PC-9 (cell line): ENCODE measurements at places on chromosomes 3 and 15. TPM values are rescaled to one million over a fixed set of nuclear protein-coding genes. Genes with fewer than 3 reads are reported as not detected.

FEZF2 gene
- total RNA-seq: not detected in 2 replicates

DNA sequence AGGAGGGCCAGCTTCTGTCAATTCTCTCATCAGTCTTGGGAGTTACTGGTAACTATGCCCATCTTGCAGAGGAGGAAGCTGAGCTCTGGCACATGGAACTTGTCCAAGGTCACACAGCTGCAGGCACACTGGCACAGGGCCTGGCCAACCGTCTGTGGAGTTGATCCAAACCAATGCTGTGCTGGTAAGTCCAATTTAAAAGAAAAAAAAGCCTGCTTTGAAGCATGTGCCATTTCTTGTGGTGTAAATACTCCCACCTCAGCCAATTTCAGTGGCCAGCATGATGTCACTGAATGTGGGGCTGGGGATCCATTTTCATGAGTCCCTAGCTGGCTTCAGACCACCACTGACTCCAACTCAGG lies 83.4 kb downstream of the CHSY1 start:
- H3K27ac ChIP-seq: no peak overlapping the region
- H3K4me1 ChIP-seq: peaks cover 11% of the 10 kb centered on the region; the same call in 1 of the 2 replicates
- H3K4me3 ChIP-seq: no peak overlapping the region
- DNase-seq: no peak

ZNF80 gene
- not detected in 2 replicates for total RNA-seq

DNA sequence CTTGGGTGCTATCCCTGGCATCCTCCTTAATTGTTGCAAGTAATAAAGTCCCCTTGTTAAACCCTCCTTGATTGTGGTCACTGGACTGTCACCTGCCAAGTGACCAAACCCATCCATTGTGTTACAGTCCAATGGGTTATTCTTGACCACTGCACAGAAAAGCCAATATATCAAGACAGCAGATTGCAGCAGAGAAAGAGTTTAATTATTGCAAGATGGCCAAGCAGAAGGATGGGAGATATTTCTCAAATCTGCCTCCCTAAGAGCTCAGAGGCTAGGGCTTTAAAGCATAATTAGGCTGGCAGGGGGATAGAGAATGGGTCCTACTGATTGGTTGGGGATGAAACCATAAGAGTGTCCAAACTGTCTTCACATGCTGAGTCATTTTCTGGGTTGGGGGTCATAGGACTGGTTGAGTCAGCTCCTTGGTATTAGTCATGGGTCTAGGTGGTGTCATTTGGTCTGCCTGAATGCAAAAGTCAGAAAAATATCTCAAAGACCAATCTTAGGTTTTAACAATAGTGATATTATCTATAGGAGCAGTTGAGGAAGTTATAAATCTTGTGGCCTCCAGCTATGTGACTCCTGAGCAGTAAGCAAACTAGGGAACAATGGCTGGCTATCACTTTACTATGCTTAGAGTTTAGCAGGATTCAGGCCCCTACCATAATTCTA lies 19.1 kb upstream of the XYLB start:
- peak overlapping the region; percentile 70 for H3K27ac ChIP-seq
- DNase-seq: peak; percentile 14
- no peak overlapping the region for H3K4me3 ChIP-seq
- H3K4me1 ChIP-seq: peaks cover 11% of the 10 kb centered on the region
- no peaks in the 10 kb centered on the region for H3K36me3 ChIP-seq

GRCh38 chr3:179809639-179810038 lies 156.8 kb downstream of the USP13 start:
- H3K4me1 ChIP-seq: no peaks in the 10 kb centered on the region
- no peak overlapping the region for H3K27ac ChIP-seq
- no peaks in the 10 kb centered on the region for H3K27me3 ChIP-seq
- DNase-seq: no peak
- no peak overlapping the region for H3K4me3 ChIP-seq

DNA sequence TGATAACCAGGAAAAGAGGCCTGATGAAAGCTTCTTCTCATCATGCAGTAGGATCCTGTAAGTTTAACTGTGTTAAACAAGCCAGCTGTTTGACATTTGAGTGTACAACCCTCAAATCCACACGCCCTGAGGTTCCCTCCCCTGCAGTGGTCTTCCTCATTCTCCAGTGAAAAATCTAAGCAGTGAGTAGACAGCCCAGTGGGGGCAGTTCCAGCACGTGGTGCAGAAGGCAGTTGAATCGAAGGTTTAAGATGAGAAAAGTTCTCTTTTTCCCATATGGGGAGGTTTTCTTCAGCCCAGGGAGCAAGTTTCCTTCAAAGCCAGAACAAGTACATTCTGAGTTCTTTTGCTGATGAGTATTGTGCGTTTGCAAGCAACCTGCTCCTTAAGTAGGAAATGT lies 174.5 kb downstream of the NR2F2 start:
- no peaks in the 10 kb centered on the region for H3K4me1 ChIP-seq
- peaks cover 46% of the 10 kb centered on the region for H3K27me3 ChIP-seq
- no peak overlapping the region for H3K4me3 ChIP-seq
- H3K36me3 ChIP-seq: no peaks in the 10 kb centered on the region
- no peak overlapping the region for H3K27ac ChIP-seq

- H3K27me3 ChIP-seq: no peaks in the 10 kb centered on the region
- no peak for DNase-seq
- no peaks in the 10 kb centered on the region for H3K36me3 ChIP-seq
- no peak overlapping the region for H3K27ac ChIP-seq
- H3K4me1 ChIP-seq: peaks cover 13% of the 10 kb centered on the region
- H3K4me3 ChIP-seq: no peak overlapping the region
These were observed 32.2 kb upstream of the TPM1 start for GRCh38 chr15:63010386-63010785.
